Activated T-helper 2 cell treated with anti-CD3 and anti-CD28 coated beads, Interferon-gamma antibody, Interleukin-2, Interleukin-4, amounts not matched to agents 10 μg/mL and 5 μg/mL and 100 μg/mL, durations not matched to agents 14 hours and 24 hours and 36 hours (primary cell): ENCODE measurements at places on chromosomes 16 and 17. TPM values are rescaled to one million over a fixed set of nuclear protein-coding genes. Genes with fewer than 3 reads are reported as not detected.

The STX8 gene
- 52.1 and 54.8 TPM in 2 replicates for total RNA-seq

The B4GALNT2 gene
- 0.02 TPM in 1 of 2 replicates, not detected in the other for total RNA-seq

The NDRG4 gene
- total RNA-seq: 3.1 and 3.6 TPM in 2 replicates

- no peak for DNase-seq
Observed at GRCh38 chr16:49515861-49516260, 142.3 kb downstream of the C16orf78 start.

DNA sequence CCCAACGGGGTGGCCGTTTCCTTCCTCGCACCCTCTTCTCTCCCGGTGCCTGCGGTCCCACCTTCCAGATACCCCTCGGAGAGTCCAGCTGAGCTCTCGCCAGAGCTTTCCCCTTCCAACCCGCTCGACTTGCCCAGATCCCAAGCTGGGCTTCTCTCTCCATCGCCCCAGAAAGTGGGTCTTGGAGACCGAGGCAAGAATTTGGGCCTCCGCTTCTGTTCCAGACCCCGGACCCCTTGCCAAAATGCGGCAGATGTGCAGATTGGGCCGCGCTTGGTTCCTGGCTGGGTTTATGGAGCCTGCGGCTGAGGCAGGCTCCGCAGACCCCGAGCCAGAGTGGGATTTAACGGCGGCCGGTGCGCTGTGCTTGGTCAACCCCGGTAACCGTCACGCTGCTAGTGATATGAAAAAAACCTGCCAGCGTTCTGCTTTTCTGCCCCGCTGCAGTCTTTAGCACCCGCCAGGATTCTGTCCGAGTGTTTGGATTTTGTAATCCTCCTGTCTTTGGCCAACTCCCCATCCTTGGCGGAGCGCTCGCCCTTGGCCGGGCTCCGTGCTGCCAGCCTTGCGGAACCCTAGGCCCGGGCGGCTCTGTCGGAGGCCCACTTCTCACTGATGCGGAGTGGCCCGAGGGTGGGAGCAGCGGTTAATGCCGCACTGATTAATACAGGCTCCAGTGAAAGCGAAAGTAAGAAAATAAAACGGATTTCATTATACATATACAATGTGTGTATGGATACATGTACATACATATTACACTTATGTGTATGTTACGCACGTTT is 754 bp upstream of the SLFN11 start:
- peak; percentile 48 for DNase-seq

GRCh38 chr16:89434490-89434889 is 55.9 kb downstream of the ANKRD11 start:
- DNase-seq: no peak

- DNase-seq: no peak
Observed at GRCh38 chr16:56601325-56601724, 7.1 kb upstream of the MT2A start.

DNA sequence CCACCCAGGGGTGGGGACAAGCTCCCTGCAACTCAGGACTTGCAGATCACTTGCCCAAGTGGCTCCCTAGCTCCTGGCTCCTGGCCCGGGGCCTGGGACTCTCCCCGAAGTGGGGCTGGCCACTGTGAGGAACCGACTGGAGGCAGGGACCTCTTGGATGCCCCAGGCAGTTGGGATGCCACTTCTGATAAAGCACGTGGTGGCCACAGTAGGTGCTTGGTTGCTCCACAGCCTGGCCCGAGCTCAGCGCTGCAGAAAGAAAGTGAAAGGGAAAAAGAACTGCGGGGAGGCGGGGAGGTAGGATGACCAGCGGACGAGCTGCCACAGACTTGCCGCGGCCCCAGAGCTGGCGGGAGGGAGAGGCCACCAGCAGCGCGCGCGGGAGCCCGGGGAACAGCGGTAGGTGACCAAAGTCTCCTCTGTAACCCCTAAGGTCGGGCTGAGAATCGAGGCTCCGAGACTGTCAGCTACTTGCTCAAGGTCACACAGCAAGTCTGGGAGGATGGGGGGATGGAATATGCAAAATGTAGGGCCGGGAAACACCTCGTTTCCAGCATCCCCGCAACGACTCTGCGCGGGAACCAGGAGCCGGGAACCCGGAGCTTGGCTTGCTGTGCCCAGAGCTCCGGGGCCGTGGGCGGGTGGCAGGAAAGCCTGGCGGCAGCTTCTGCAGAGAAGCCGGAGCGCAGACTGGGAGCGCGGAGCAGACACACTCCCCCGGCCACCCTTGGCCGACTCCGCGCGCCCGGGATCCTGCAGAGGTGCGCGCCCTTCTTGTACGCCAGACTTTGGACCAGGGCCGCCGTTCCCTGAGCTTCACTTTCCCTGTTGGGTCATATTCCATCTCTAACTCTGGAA is 1.9 kb downstream of the CIITA start:
- peak; percentile 45 for DNase-seq

GRCh38 chr17:82193520-82194220 is 19.0 kb downstream of the CCDC57 start:
- DNase-seq: no peak

GRCh38 chr16:606656-607307 is 16.9 kb downstream of the RAB40C start:
- no peak for DNase-seq
